Fibroblast of villous mesenchyme (primary cell): ENCODE measurements at places on chromosomes 5 and 9. TPM values are rescaled to one million over a fixed set of nuclear protein-coding genes. Genes with fewer than 3 reads are reported as not detected.

GRCh38 chr9:124880501-124880900 lies 18.6 kb downstream of the ARPC5L start:
- DNase-seq, result no peak

The ZDHHC11B gene
- total RNA-seq, result not detected in 2 replicates

DNA sequence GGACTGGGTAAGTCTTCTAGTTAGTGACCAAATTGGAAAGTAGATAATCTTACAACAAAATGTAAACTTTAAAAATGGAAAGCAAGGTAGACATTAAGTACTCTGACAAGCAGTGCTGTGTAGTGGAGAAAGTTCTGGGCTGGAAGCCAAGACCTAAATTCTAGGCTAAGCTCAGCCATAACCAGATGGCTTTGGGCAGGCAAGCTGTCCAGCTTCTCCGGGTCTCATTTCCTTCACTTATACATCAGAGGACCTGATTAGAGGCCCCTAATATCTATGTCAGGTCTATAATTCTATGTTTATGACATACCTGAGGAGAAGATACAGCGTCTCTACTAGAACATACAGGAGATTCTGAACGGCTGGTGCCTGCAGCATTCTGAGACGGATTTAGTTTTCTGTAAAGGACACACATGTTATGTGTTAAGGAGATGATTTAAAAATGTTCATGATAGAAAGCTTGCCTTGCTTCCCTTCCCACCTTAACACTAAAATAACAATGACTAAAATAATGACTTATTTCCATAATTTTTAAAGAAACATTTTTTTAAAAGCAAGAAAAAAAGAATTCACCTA lies 61.2 kb downstream of the ELL2 start:
- peak; percentile 91 for DNase-seq

DNA sequence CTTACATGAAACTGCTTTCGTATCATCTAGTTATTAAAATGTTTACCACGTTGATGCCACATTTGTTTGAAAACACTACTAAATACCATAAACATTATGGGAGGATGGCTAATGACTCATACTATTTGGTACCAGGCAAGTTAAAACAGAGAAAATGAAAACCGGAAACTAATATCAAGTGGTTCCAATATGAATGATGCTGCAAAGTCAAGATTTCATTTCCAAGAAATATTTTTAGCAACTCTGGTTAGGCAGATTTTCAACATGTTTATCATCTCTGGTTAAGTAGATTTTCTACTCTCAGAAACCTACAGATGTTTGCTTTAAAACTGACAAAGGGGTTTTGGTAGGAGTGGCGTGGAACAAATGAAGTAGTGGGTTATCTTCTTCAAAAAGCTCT lies 4.9 kb upstream of the F2R start:
- no peak for DNase-seq

- DNase-seq, result no peak
These were observed 10.9 kb upstream of the SLC24A2 start for GRCh38 chr9:19799784-19800183.

DNA sequence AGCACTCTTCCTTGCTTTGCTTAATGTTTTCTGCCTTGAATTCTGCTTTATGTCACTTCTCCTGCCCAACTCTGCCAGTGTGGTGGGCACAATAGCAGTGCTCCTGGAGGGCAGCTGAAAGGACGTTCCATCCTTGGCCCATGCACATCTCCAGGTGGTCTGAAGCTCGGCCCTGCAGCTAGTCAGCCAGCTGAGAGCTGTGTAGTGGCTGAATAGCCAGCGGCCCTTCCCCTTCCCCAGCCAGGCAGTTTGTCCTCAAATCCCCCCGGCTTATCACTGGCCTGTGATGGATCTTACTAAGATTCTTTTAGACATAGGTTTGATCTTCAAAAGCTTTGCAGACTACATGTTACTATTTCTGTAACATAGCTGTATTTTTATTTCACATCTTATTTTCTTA lies 42.7 kb upstream of the ANGPTL2 start:
- DNase-seq, result no peak

GRCh38 chr9:97863314-97863713 lies 10.3 kb downstream of the FOXE1 start:
- DNase-seq, result no peak

DNA sequence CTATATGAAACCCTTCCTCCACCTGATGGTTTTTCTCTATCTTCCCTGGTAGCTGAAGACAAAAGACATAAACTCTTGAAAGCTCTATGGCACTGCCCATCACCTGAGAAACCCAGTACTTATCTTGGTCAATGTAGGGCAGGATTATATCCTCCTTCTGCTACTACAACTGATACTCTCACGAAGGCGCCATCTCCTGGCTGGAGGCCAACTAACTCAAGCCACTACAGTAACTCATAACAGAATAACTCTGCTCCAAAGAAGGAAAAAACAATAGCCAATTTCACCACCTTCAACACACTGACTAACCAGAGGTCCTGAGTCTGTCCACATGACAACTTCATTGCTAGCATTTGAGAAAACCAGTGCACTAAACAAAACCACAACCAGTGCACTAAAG lies 409.2 kb downstream of the CETN3 start:
- DNase-seq, result no peak

The AK8 gene
- 0.32 TPM in 1 of 2 replicates, not detected in the other for total RNA-seq

DNA sequence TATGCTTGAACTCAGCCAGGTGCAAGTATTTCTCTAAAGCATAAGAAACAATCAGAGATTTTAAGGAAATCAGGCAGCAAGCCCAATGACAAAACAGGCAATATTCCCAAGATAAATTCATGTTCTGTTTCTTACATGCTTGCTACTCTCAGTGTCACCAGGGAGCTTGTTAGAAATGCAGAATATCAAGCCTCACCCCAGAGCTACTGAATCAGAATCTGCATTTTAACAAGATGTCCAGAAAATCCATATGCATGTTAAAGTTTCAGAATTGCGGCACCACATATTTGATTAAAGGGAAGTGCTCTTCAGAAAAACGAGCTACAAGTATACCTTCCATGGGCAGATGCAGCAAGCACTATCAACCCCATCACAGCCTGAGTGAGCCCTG lies 54.4 kb downstream of the MFAP3 start:
- no peak for DNase-seq

DNA sequence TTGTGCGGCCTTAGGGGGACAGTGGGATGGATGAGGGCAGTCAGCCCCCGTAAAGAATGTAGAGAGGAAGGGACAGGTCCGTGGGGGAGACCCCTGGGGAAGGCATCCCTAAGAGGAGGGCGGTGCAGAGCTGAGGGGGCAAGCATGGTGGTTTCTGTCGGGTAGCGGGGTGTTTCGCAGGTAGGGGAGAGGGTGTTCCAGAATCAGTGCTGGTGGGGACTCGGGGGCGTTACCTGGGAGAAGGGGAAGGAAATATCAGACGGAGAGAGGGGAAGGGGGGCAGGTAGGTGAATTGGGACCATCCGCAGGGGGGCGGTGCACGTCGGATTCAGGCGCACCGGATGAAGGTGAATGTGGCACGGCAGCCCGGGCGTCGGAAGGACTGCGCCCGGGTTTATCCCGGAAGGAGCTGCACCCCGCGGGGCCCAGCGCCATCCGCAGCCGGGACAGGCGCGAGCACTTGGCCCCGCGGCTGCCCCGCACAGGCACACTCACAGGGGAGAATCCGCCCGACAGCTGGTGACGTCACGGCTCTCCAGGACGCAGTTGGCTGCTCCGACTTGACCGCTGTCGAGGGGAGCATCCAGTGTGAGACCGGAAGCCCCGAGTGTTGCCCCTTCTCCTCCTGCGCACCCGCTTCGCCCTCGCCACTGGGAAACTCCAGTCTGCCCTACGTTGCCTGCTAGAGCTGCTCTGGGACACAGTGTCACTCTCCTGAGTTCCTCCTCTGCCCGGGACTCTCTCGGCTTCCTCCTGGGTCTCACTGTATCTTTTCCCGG lies 1.3 kb downstream of the CD72 start:
- peak; percentile 74 for DNase-seq

GRCh38 chr9:75108571-75108970 lies 20.3 kb downstream of the OSTF1 start:
- DNase-seq, result peak; percentile 86
